ENCODE measurements at places on chromosomes 13 and 19.
A peak's percentile ranks its signal among the peaks of the same experiment; 100 is the strongest.

GRCh38 chr13:99657848-99658260 is 156.6 kb downstream of the TM9SF2 start:
- no peak for ATAC-seq

- ATAC-seq: no peak
Observed at GRCh38 chr13:69487576-69487975, 620.0 kb upstream of the ATXN8OS start.

- ATAC-seq: no peak
Observed at GRCh38 chr19:47644743-47645482, 36.0 kb downstream of the BICRA start.

DNA sequence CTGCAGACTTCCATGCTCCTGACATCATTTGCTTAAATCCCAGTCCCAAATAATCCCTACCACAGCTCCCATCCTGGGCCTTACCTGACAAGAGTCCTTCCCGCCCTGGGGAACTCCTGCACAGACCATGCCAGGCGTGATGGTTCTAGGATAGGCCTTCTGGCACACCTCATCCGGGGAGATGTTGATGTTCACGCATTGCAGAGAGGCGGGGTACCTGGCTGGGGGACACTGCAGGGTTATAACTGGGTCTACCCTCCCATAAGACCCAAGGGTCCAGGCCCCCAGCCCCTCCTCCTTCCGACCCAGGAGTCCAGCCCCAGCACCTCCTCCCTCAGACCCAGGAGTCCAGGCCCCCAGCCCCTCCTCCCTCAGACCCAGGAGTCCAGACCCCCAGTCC is 4.0 kb downstream of the KLK14 start:
- ATAC-seq: no peak

GRCh38 chr19:13034636-13035035 is 39.4 kb downstream of the NFIX start:
- ATAC-seq: peak; percentile 39

GRCh38 chr13:113670541-113670940 is 3.5 kb downstream of the GRK1 start:
- no peak for ATAC-seq

GRCh38 chr19:20359933-20360720 is 193.1 kb downstream of the ZNF486 start:
- ATAC-seq: no peak

DNA sequence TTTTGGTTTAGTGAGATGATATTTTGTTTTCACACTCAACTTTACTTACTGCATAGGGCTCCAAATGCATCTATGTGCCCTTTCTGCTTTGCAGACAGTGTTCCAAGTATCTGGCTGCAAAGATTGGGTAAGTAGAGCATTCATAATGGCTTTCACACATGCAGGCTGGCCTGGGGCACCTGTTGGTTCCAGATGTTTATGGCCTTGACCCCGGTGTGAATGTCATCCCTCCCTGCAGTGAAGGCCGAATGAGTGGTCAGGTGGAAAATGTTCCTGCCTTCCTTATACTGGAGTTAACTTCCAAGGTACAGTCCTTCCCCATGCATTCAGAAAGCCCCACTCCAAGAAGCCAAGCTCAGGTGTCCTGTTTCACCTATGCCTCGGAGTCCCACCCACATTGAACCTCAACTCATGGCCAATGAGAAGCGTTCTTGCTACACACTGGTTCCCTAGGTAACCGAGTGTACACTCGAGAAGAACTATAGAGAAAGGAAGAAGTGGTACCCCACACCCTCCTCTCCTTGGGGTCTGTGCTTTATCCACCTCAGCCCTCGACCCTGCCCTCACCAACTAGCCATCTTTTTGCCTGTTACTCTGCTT is 23.0 kb upstream of the ZNF536 start:
- no peak for ATAC-seq

- no peak for ATAC-seq
Observed at GRCh38 chr13:53144826-53145225, 116.2 kb downstream of the OLFM4 start.
